ENCODE measurements at places on chromosomes 1 and 21.

DNA sequence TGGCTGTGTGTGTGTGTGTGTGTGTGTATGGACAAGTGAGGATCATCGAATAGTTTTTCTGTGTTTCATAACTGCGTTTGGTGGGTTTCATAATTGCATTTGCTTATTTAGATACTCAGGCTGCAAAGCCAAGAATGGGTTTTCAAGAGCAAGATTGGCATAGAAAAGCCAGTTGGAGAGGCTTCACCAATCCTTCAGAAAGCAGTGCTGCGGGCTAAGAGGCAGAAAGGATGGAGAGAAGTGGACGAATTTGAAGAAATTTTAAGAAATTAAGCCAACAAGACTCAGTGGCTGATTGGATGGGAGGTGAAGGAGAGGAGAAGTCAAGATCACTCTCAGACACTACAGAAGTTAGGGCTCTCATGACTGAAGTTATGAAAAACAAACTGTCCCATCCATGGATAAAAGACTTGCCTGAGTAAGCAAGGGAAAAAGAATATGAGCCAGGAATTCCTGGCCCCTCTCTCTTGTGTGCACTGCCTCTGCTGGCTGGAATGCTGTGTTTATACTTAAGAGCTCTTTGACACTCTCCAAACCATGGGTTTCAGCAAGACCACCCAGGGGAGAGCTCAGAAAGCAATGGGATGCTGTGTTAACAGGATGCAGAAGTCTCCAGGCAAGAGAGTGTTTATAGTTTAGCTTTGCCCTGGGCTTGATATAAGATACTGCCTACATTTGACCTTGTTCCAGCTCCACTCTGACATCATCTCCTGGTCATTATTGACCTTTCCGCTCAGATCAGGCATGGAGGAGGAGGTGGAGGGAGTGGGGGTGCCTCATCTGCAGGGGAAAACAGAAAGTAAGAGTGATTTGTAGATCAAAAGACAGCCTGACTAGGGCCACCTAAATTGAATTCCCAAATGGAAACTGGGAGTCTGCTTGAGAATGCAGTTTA lies 232.0 kb upstream of the PLXNA2 start:
- DNase-seq = peak; percentile 29

DNA sequence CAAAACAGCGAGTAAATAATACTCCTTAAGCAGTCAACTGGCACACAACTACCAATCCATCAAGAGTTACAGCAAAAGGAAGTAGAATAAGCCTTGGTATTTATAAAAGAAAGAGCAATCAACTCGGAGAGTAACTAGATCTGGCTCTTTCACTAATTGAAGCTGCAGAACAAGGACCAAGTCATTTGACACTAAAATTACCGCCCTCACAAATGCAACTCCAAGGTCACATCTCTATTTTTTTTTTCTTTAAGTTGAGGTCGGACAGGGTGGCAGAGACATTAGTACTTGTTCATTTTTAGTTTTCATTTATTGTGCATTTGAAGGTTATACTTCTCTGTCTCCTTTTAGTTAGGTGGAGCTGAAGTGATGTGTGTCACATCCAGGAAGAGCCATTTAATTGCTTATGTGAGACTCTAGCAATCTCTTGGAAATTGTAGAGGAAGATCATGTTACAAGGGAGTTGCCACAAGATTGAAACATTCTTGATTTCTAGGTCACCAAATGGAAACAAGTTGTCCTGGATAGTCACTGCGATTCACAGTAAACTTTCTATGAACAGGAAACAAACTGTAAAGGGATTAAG lies 138.1 kb upstream of the ADAMTS5 start:
- no peak for DNase-seq

GRCh38 chr1:2588661-2589430 lies 2.3 kb downstream of the PRXL2B start:
- no peak for DNase-seq

DNA sequence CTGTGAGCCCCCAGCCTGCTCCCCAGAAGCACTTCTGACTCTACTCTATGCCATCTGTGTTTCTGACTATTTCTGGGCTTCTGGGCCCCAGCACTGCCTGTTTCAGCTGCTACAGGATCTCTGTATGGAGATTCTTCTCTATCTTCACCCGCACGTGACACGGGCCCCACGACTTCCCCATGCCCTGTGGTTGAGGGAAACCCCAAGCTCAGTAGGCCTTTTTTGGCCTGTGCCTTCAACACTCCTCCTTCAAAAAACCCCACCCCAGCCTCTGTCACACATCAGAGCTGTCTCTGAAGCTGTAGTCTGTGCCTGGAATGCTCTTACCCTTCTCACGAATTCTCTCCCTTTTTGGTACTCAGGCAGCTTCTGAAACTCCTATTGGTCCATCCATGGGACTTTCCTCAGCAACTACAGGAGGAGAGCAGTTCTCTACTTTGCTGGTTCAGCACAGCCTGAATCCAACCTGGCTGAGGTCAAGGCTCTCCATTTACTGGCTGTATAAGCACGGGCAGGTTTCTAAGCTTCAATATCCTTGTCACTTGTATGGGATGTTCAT lies 2.0 kb upstream of the NID1 start:
- no peak for DNase-seq

DNA sequence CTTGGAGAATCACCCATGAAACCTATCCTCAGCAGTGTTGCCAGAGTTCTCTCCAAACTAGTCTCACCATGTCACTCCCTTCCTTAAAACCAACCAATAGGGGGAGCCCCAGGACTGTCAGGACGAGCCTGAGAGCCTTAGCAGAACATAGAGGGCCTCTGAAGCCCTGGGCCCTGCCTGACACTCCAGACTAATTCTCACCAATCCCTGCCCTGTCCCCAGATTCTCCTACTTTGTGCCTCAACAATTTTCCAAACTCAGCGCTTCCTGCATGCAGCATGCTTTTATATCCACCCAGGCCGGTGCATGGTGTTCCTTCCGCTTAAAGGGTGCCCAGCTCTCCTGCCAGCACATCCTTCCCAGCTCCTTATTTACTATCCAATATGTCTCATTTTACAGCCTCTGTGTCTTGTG lies 42.7 kb downstream of the HSD3B1 start:
- peak; percentile 67 for DNase-seq

DNA sequence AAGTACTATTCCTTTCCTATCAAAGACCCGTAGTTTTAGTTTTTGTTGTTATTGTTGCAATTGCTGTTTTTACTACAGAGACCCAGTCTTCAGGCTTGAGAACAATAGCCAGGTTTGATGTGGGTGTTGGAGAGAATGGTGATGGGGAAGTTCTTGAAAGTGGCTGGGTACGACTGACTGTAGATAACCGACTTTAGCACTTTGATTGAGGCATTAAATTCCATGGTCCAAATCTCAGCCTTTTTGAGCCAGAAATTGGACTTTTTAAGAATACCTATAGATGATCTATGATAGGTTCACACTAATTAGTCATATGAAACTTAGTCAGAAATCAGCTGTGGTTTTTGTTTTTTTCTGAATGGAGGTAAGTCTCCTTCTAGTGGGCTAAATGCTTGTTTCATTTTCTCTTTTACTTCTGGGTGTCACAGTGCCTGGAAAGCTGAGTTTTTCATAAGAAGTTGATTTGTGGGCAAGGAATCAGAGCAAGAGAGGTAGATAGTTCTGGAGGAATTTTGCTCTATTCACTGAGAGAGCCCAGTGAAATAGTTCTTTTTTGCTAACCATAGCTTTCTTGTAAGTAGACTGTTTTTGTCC lies 2.8 kb downstream of the PPIH start:
- DNase-seq = no peak

Data from iPS DF 6.9 (cell line).